ENCODE measurements at places on chromosomes 1 and 21.

DNA sequence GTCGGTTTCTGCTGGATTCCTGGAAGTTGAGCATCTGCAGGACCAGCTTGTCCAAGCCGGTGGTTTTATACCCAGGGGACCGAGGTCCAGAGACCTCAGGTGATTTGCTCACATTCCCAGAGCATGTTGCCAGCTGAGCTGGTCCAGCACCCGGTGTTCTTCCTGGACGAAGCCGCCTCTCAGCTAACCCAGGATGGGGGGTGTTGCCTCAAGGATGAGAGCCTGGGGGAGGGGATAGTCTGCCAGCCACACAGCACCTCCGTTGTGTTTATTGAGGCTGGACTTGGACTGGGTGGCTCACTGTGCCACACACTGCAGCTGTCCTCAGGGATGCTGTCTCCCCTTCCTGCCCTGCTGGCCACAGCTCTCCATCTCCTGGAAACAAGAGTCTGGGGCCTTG is 1.5 kb downstream of the TMEM201 start:
- no peak for DNase-seq

GRCh38 chr1:218665221-218665620 is 320.1 kb downstream of the TGFB2 start:
- no peak for DNase-seq

DNA sequence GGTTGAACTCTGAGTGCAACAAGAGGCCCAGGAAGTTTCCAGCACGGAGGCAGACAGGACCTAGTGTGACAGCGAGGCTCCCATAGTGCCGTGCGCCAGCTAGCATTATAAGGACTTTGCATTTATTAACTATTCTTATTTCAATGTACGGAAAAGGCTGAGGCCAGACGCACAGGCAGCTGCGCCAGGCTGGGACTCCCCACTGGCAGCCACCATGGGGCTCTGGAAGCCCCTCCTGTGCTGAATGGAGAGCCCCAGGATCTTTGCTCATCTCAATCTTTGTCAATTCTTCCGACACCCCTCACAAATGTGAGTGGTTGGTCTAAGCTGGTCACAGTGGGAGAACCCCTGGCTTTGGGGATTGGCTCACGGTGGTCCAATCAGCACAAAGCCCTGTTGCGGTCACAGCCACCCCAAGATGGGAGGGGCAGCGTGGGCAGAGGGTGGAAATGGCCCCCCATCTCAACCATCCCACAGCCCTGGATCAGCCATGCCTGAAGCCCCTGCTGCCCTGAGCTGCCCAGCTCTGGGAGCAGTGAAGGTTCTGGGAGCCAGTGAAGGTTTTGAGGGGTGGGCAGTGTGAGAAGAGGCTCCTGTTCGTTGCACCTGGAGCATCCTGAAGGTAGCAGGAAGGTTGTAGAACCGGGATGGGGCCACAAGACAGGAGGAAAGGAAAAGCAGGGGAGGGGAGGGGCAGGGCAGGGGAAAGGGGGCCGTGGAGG is 59.5 kb upstream of the ADARB1 start:
- no peak for DNase-seq

DNA sequence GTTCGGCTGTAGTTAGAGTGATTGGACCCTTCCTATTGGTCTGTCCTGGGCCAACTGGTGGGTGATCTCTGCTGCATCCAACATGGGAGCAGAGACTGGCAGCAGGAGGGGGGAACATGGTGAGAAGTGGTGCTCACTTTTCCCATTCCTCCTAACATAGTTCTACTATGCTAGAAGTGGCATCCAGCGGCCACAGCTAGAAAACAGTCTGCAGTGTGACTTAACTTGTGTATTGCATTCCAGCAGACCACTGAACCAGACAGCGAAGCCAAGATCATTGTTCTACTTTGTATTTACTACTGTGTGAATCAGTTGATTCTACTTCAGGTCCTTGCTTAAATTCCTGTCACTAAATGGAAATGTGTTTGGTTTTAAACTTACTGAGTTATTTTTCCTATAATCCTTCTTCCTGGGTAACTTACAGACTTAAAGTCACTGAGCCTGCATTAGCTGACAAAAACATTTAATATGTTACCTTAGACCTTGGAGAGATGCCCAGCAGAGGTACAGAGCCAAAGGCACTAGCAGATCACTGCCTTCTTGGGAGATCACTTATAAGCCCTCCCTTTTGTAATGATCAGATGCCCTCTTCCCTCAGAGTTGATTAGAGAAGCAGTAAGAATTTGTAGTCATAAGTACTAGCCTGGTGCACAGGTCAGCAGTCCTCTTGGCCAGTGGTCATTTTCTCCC is 8.2 kb downstream of the FABP3 start:
- no peak for DNase-seq

DNA sequence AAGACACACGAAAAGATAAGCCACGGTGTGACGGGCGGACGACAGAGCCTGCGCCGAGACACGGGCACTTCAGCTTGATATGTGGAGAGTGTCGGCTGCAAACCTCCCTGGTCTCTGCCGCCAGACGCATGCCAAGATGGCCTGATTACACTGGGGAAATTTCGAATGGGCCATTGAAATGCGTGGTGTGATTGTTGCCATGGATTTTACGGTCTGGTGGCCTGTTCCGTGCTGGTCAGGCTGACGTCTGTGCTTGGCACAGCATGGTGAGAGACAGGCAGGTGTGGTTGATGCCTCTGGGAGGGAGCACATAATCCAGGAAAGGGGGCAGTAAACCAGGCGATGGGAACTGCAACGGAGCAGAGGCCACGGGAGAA is 105.6 kb upstream of the TMPRSS2 start:
- no peak for DNase-seq

DNA sequence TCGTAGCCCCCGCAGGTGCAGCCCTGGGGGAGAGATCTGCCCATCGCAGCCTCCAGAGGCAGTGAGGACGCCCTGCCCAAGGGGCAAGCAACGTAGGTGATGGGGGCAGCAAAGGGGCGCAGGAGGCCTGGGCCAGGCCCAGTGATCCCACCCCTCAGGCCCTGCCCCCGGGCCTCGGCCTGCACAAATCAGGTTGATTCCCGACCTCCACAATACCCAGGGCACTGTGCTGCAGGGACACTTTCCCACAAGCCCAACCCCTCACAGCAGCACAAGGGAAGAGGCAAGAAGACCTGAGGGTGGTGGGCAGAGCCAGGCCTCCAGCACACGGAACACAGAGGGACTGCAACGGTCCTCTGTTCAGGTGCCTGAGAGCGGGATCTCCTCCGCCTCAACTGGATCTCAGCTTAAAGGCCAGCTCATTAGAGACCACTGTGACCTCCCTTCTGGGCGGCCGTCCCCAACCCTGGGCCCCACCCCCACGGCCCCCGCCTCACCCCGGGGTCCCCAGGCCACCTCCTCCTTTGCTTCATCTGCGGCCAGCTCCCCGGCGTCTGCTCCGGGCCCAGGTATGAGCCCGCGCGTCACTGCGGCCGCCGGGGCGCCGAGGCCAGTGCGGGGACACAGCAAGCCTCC is 812 bp upstream of the ARF1 start:
- no peak for DNase-seq

DNA sequence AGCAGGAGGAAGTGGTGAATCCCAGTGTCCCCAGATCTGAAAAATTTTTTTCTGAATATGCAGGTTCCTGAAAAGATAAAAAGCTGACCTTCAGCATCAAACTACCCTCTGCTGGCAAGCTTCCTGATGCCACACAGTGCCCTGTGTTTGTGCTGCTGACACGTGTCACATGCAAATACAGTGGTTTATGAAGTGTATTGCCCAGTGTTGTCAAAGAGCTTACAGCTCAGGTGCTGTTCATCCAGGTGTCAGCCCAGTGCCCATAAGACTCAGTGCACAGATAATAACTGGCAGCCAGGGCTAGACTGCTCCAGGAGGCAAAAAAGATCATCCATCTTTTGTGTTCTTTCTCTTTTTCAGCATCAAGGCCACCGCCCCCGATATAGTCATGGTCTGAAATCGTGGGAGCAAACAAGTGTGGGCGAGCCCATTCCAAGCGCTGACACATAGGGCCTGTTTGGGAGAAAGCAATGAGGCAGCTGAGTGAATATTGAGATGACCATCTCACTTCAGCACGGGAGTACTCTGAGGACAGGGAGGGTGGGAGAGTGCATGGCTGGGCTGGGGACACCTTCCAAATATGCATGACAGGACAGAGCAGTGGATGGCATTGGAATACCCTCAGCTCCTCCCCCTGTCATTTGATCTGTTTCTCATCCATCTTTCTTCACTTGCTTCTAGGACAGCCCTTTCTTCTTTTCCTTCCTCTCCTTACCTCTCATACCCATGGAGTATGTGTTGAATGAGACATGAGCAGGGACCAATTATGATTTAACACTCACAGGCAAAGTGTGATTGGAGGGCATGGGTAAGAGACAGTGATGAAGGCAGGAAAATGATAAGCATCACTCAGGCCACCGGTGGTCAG is 6.4 kb upstream of the KCNK1 start:
- no peak for DNase-seq

GRCh38 chr21:34054259-34054658 is 19.1 kb upstream of the MRPS6 start:
- DNase-seq = no peak

DNA sequence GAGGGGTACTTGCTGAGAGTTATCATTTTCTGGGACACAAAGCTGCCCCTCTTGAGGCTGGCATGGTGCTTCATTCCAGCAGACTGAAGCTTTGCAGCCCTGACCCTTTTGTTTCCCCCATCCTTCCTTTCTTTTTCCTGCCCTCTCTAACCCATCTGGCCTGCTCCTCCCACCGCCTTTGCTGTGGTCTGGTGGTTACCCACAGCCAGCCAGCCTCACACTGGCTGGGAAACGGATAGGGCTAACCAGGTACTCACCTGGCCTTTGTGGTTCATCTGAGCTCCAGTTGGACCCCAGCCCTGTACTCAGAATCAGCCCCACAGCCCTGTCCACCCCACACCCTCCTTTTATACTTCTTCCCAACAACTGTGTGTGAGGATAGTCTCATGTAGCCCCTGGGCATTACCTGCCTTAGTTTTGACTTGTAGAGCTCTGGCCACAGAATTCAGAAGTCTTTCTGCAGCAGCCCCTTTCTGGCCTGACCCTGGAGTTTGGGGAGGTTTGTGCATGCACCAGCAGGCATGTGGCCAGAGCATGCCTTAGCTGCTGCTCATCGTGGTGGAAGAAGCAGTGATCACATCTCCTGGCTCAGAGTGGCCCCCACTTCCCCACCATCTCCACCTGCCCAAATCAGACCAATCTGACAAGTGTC is 138.0 kb downstream of the TRABD2B start:
- DNase-seq = no peak

GRCh38 chr1:13951793-13952751 is 252.1 kb downstream of the PRDM2 start:
- no peak for DNase-seq

GRCh38 chr1:51969038-51969705 is 21.3 kb downstream of the RAB3B start:
- no peak for DNase-seq

GRCh38 chr1:88466011-88466410 is 218.1 kb upstream of the PKN2 start:
- no peak for DNase-seq

DNA sequence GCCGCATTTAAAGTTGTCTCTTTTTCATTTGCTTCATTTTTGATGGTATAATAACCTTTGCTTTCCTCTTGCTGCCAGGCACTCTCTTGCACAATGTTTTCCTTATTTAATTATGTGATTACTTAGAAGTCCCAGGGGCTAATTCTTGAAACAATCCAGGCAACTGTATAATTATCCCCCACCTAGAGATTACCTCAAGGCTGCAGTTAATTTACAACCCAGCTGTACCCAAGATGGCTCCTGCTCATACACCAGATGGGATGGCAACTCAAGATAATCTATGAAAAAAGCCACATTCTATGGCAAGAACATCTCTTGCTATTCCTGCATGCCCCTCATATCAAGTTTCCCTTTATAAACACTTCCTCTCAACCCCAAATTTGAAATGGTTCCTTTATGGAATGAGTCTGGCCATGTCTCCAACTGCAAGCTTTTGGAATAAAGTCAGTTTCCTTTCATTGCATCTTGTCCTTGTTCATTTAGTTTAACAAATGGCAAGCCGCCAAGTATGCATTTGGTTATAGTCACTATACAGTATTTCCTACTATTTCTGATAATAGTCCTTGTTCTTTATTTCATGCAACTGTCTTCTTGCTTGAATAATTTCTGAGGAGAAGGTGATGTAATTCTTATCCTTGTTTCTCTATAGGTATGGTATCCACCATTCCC is 1042.6 kb downstream of the PLA2G4A start:
- no peak for DNase-seq

- DNase-seq = no peak
Measured at GRCh38 chr1:76257823-76258222, 183.3 kb downstream of the ST6GALNAC3 start.

GRCh38 chr1:94962409-94963265 is 35.7 kb upstream of the CNN3 start:
- DNase-seq = no peak

DNA sequence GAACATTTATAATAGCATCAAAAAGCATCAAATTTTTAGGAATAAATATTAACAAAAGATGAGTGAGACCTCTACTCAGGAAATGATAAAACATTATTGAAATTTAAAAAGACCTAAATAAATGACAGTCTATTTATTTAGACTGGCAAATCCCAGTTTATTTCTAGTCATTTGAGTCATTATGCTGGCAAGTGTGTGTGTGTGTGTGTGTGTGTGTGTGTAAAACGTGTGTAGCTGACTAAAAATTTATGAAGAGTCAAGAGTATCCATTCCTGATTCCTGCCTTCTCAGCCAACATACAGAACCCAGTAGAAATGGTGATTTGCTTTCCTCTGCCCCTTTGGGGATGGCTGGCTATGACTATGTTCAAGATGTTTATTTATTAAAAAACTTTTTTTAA is 46.2 kb downstream of the OSBPL9 start:
- DNase-seq = no peak

- no peak for DNase-seq
Measured at GRCh38 chr1:201625226-201625761, 86.4 kb downstream of the NAV1 start.

DNA sequence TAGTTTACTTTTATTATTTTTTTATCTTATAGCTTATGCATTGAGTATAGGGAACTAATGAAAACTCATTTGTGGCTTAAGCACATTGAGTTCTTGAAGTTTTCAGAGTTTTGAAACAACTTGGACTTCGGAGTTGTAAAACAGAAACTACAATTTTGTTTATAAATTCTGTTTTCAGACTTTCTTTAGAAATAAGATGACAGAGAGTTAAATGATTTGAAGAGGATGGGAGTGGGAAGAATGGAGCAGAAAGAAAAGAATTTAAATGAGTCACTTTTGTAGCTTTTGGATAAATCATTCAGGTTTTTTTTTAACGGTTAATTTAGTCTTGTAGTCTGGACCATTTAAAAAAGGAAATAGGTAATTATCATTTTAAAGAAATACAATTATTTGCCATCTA is 32.3 kb downstream of the INKA2 start:
- DNase-seq = no peak

GRCh38 chr1:211333906-211334305 is 7.3 kb downstream of the TRAF5 start:
- no peak for DNase-seq

DNA sequence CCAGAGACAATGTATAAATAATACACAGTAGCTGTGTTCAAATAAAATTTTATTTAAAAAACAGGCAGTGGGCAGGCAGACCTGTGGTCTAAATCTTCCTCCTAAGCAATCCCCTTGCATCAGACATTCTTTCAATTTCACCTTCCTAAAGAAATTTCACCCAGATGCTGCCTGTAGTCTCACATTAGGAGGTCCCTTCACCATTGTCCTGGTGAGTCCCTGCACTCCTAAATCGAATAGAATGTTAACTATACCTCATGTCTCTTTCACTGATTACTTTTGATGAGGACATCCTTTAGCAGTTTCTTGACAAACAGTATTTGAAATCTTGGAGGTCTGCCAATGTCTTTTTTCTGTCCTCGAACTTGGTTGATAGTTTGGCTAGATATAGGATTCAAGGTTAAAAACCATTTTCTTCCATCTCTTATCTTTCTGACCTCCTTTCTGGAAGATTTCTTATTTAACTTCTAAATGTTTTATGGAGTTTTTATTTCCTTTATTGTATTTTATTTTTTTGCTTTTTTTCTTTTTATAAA is 77.5 kb downstream of the LPGAT1 start:
- DNase-seq = no peak

Measured in esophagus squamous epithelium (tissue), 5 donors.